ENCODE measurements at places on chromosomes 6 and 20.

DNA sequence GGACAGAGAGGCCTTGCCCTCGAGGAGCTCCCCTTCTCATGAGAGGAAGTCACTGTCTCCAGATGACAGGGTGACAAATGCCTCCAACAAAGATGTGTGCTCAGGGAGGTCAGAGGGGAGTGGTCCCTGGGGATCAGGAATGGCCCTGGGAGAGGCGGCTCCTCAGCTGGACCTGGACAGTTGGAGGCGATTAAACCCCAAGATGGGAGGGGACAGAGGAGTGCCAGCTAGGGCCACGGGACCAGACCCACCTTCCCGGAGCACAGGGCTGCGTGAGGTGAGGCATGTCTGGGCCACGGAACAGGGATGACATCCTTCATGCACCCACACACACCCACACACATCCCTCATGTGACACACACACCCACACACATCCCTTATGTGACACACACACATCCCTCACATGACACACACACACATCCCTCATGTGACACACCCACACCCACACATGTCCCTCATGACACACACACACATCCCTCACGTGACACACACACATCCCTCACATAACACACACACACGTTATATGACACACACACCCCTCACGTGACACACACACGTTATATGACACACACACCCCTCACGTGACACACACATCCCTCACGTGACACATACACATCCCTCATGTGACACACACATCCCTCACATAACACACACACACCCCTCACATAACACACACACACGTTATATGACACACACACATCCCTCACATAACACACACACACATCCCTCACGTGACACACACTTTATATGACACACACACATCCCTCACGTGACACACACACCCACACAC is 57.4 kb upstream of the SLCO4A1 start:
- DNase-seq: no peak

- no peak for DNase-seq
Observed at GRCh38 chr6:50380406-50381098, 330.8 kb upstream of the DEFB112 start.

DNA sequence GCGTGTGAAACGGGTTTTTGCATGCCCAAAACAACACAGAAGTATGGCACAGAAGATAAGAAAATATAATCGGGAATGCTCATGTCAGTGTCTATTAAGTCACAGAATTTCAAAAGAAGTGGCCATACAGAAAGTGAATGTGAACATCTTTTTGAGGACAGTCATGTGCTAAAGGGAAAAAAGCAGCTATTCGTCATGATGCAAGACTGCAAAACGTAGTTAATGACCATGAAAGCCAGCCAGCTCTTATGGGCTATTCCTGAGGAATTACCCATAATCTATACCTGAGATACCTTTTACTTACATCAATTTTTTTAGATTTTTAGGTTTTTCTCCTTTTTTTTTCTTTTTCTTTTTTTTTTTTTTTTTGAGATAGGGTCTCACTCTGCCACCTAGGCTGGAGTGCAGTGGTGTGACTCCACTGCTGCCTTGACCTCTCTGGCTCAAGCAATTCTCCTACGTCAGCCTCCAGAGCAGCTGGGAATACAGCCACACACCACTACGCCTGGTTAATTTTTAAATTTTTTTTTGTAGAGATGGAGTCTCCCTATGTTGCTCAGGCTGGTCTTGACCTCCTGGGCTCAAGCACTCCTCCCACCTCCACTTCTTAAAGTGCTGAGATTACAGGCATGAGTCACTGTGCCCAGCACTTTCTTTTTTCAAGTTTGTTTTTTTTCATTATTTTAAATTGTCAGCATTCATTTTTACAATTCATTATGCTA is 18.1 kb upstream of the ZBP1 start:
- DNase-seq: no peak

DNA sequence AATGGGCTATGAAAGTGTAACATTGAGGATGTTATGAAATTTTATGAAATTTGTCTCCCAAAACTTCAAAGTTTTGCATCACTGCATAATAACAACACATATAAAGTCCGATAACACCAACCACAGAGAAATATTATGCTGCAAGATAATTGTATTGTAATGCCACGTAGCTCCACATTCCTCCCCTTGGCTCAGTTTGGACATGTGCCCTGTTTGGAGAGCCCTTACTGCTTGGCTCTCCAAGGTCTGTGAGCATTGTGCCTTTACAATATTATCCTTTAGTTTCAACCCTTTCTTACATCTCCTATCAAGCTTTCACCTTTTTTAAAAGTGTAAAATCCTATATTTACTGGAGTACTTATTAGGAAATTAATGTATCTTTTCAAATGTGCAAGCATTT is 10.8 kb downstream of the HBS1L start:
- DNase-seq: no peak

GRCh38 chr20:3279761-3280160 is 40.8 kb upstream of the SLC4A11 start:
- DNase-seq: no peak

GRCh38 chr6:108526739-108527174 is 34.0 kb upstream of the FOXO3 start:
- peak; percentile 36 for DNase-seq

DNA sequence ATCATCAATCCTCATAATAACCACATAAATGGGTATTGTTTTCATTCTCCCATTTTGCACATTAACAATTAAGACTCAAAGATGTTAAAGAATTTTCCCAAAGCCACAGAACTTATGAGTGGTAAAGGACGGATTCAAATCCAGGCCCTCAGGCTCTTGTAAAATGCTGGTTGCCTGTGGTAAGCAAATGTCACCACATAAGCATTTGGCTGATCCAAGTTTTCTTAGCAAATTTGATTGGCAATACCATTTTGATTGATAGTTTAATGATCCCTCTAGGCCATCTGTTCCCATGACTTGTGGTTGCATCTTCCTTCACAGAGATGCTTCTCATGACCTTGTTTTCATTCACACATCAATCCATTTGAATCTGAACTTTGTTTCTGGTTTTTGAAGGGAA is 252.0 kb upstream of the RIN2 start:
- no peak for DNase-seq

DNA sequence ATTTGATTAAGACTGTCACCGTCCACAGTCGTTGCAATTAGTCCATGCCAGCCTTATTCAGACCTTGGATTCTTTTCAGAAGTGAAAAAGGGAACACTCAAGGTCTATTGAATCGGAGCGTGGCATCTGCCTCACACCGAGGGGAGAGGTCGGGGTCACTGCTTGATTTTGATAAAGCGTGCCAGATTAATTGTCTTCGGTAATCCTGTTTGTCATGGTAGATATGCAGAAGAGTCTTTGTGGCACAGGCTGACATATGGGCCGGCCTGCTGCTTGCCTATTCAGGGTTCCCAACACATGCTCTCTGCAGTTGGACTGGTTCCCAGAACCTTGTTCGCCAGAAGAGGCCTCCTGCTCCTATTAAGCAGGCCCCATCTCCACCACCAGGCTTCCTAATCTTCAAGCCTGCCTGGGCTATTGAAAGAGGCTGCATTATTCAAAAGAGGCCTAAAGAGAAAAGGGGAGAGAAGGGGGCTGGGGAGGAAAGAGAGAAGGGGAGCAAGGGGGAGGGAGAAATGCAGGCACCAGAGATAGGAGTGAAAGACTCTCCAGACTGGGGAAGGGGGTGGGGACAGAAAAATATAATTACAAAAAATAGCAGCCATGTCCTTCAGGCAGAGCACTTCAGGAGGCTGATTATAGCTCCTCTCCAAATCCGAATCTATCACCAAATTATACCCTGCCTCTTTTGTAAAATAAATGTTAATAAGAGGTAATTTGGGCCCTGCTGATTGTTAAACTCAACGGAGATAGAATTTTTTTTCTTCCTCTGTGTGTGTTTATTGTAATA is 611.3 kb downstream of the HDGFL1 start:
- no peak for DNase-seq

DNA sequence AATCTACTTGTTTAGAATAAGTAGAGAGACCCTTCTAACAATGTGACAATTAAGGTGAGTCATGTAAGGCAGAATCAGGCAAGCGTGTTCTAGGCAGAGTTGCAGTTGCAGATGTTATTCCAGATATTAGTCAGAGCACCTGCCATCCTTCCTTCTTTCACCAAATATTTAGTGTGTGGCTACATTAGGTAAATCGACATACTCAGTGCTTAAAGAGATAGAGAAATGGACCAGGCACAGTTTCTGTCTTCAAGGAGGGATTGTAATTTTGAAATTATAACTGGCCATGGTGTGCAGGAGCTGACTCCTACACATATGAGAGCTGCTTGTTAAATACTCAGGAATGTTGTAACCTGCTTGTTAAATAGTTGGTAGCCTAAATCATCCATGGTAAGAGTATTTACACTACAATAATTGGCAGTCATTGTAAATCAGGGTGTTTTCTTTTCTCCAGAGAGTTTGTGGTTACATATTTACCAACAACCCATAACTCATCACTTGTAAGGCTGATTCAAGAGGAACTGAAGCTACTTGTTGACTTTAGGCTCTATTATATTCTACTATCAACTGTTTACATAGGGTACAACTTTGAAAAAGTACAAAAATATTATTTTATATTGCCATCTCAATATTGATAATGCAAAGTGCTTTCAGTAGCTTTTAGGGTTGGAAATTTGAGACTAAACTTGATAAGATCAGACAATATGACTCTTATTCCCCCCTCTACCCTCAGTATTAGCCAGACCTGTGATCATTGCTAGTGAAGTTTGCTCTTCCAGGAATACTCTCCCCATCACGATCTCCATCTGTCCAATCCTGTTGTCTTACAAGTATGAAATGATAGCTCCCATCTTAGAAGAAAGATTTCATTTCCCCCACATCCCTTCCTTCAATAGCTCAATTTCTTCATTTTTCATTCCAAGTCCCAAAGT is 607.1 kb downstream of the COL12A1 start:
- peak; percentile 63 for DNase-seq

GRCh38 chr6:157813750-157814455 is 9.1 kb upstream of the SNX9 start:
- no peak for DNase-seq

DNA sequence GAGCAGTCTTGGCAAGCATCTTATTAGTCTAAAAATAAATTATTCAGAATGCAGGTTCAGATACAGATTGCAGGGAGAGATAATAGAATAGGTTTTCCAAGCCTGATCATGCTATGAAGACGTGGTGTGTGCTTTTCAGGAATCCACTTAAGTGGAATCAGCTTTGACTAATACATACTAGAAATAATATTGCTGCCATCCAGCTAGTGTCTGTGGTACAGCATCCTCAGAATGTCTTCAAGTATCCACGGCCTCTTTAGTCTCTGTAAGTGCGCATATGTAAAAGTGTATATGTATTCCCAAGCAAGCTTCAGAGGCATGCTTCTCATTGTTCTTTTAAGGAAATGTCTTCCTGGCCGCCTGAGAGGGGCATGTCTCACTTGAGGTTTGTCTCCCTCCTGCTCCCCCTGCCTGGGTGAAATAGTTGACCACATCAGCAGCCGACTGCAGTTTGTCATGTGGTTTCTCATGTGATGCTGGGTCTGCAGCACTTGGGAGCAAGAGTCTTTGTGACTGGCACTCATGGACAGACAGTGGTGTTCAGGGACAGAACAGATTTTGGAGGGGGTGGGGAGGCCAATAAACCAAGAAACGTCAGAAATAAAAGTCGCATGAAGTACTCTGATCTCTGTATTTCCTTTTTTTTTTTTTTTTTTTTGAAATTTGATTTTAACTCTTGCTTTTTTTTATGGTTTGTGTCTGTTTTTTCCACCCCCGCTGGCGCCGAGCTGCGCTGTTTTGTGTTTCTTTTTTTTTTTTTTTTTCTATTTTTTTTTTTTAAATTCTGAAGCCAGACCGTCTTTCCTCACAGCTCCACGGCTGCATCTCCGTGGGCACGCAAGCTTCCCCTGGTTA is 150.8 kb downstream of the PRL start:
- peak; percentile 48 for DNase-seq

DNA sequence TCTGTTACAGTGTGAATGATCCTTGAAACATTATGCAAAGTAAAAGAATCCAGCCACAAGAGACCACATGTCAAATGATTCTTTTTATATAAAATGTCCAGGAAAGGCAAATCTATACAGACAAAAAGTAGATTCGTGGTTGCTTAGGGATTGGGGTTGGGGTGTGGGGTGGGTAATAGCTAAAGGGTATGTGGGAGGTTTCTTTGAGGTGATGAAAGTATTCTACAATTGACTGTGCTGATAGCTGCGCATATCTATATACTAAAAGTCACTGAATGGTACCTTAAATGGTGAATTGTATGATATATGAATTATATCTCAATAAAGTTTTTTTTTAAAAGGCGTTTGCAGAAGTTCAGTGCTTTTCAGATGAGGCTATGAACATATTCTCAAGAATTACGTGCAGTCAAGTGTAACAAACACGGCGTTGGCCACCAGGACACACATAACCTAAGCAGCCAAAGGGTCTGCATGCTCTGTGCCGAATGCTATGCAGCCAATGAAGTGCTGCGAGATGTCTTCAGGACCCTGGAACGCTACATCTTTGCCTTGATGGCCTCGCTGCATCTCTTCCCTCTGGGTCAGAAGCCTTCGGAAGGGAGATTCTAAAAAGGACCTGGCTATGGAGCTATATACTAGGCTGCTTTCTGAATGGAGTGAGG is 96.9 kb downstream of the SCML4 start:
- no peak for DNase-seq

DNA sequence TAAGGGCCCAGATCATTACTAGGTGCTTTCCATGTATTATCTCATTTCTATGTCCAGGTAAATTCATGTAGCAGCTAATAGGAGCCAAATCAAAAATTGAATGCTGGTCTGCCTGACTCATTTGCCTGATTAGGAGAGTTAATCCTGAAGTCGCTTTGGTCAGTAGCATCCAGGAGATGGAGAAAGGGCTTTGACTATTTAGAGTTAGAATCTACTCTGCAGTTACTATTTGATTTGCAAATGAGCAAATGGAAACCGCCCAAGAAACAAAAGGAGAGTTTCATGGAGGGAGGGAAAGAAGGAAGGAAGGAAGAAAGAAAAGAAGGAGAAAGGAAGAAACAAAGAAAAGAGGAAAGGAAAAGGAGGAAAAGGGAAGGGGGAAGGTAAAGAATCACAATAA is 539.6 kb upstream of the MMS22L start:
- no peak for DNase-seq

All from T47D (cell line).